ENCODE measurements at places on chromosomes 7 and 10. TPM values are rescaled to one million over a fixed set of nuclear protein-coding genes. Genes with fewer than 3 reads are reported as not detected.

DNA sequence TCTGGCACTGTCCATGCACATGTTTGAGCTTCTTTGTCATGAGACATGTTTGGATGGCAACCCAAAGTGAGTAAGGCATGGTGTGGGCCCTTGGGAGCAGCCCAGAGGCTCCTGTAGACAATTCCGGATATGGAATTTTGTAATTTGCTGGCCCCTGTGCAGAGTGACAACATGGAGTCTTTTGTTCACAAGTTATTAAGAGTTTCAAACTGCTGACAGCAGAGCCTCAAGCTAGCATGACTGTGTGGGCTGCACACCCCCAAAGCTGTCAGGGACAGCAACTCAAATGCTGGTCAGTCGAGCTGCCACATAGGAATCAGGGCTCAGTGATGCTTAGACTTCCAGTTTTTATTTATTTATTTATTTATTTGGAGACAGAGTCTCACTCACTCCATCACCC lies 7.0 kb upstream of the MYL7 start:
- DNase-seq: no peak

DNA sequence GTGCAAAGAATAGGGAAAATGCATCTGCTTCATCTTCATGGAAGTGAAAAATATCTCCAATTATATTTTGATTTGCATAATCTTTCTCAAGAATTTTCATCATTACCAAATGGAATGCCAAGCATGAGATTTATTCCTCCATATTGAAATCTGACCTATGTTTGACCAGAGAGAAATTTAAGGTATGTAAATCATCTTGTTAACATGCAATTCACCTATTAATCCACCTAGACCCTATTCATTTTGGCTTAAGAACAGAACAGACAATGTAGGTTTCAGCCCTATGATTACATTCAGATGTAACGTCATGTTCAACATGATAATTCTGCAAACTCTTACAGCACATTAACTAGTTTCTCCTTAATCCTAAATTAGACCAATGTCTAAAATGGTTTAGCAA lies 30.8 kb upstream of the TMEM140 start:
- no peak for DNase-seq

DNA sequence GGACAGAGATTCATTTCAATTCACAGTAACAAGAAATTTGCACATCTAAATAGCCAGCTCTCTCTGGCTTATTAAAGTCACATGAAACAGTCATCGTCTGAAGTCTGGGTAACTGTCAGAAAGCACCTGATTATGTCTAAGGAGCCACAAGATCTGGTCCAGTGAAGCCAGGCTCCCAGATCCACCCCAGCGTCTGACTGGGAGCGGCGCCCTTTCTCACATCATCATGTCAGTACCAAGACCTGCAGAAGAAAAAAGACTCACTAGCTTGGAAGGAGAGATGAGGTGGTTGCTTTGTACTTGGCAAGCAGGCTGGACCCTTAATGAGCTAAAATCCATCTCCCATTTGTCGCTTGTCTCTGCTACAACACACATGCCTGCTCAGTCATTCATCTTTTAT lies 58.4 kb downstream of the VOPP1 start:
- no peak for DNase-seq

- no peak for DNase-seq
Measured at GRCh38 chr7:411677-412312, 107.9 kb downstream of the PDGFA start.

The CDC14C gene
- not detected for total RNA-seq

The NEUROD6 gene
- total RNA-seq: not detected

DNA sequence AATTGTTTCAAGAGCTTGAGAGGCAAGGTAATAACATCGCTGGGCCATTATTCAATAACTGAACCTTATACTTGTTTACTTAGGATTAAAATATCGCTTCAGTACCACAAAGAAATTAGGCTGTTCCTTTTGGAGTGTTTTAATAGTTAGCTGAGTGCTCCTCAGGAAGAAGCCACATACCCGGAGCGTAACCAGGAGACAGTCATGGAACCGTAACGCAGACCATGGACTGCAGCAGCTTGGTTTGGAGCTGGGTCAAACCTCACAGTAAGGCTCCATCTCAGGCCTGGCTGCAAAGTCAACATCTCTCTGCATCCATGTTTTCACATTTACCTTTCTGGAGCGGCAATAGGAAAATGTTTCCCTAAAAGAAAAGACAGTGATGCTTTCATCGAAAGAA lies 599.0 kb downstream of the TNS3 start:
- DNase-seq: no peak

The C10orf90 gene
- not detected for total RNA-seq

GRCh38 chr7:128876586-128876977 lies 13.9 kb downstream of the ATP6V1F start:
- no peak for DNase-seq

DNA sequence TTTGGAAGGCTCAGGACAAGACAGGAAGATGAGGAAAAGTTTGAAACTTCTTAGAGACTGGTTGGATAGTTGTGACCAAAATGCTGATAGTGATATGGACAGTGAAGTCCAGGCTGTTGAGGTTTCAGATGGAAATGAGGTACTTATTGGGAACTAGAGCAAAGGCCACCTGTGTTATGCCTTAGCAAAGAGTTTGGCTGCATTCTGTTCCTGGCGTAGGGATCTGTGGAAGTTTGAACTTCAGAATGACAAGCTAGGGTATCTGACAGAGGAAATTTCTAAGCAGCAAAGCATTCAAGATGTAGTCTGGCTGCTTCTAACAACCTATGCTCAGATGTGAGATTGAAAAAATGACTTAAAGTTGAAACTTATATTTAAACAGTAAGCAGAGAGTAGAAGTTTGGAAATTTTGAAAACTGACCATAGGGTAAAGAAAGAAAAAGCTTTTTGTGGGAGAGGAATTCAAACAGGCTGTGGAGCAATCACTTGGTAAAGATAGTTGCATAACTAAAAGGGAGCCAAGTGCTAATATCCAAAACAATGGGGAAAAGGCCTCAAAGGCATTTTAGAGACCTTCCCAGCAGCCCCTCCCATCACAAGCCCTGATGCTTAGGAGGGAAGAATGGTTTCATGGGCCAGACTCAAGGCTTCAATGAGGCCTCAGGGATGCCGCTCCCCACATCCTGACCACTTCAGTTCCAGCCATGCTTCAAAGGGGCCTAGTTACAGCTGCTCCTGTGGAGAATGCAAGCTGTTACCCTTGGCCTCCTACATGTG lies 415.1 kb downstream of the INHBA start:
- no peak for DNase-seq

- no peak for DNase-seq
Measured at GRCh38 chr10:128922619-128923196, 544.3 kb upstream of the MGMT start.

The SLC39A12 gene
- total RNA-seq: not detected

GRCh38 chr7:98643236-98643985 lies 26.3 kb downstream of the NPTX2 start:
- DNase-seq: no peak

DNA sequence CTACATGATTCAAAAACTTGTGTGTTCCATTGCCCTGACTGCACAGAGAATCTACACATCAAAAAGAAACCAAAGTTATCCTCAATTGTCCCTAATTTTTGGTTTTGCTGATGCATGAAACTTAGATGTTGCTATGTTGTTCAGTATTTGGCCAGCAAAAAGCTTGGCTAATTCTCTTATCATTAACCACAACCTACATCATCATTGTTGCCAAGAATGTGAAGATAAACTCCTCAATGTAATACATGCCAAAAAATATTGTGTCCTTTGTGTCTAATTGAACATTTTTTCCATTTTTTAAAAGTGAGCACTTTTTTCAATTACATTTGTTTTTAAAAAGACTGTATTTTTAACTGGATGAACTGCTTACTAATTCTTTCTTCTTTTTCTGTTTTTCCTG lies 268.0 kb upstream of the SEMA3D start:
- DNase-seq: no peak

GRCh38 chr10:35735412-35735811 lies 93.3 kb upstream of the FZD8 start:
- no peak for DNase-seq

DNA sequence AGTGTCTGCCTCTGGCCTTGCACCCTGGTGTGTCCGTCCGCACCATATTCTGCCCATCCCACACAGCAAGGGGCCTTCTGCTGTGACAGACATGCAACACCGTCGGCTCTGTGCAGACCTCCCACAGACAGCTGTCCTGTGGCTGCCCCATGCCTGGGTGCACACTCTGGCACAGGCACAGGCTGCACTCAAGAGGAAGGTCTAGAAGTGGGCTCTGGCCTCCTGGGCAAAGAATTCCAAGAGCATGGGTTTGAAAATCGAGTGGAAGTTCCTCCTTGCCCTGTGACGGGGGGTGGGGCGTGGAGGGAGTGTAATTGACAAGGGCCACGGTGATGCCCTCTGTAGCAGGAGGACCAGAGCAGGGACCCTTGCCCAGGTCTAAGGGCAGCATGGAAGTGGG lies 4.3 kb upstream of the LOXL4 start:
- no peak for DNase-seq

- no peak for DNase-seq
Measured at GRCh38 chr7:33807779-33808482, 97.4 kb upstream of the BMPER start.

GRCh38 chr10:129387258-129387525 lies 79.8 kb upstream of the MGMT start:
- DNase-seq: no peak

DNA sequence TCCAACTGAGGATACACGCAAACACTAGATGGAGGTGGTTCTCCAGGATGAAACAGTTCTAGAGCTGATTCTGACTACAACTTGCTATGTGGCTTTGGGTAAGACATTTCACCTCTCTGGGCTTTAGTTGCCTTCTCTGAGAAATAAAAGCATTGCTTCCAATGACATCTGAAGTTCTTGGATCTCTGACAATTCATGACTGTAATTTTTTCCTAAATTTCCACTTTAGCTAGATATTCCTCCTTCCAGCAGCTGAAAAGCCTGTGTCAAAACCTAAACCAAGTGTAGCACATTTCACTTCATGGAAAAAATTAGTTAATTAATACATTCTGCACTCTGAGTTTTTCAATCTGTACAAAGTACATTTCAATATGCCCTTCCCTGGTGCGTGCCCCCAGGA lies 50.0 kb upstream of the ANK3 start:
- DNase-seq: no peak

The OR2A5 gene
- total RNA-seq: not detected

GRCh38 chr7:22332461-22332870 lies 24.5 kb downstream of the RAPGEF5 start:
- DNase-seq: no peak

DNA sequence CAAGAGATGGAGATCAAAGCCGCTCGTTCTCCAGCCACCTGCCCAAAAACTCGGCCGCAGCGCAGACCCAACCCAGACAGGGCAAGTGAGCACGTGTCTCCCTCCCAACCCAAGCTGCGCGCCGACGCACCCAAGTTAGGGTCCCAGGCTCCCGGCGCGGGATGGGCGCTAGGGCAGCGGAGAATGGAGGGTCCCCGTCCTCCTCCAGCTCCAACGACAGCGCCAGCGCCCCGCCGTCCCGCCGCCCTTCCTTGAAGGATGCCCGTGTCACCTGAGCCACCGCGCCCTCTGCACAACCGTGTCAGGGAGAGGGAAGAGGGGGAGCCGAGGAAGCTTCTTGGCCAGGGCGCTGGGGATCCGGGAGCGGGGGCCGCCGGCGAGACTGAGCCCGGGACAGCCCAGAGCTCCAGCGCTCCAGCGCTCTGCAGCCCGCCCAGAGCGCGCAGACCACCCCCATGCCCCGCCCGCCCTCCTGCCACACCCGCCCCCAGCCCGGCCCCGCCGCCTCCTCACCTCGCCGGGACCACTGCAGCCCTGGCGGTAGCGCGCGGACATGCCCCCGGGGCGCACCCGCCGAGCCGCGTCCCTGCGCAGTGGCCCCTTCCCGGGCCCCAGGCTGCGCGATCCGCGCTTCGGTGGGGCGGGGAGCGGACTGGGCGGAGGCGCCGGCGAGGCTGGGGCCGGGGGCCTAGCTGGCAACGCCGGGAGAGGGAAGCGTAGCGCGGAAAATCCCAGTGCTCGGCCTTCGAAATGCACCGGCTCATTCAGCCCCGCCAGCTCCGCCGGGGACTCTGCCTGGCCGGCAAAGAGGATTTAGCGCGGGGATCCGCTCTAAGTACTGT lies at the start of gene SLC16A12:
SLC16A12 (minus strand) TSS at position 424 of the 842 bp plus-strand sequence. CDS start 73,016 bp downstream, outside the sequence.
- DNase-seq: no peak

GRCh38 chr7:67505449-67505848 lies 508.8 kb downstream of the TYW1 start:
- no peak for DNase-seq

DNA sequence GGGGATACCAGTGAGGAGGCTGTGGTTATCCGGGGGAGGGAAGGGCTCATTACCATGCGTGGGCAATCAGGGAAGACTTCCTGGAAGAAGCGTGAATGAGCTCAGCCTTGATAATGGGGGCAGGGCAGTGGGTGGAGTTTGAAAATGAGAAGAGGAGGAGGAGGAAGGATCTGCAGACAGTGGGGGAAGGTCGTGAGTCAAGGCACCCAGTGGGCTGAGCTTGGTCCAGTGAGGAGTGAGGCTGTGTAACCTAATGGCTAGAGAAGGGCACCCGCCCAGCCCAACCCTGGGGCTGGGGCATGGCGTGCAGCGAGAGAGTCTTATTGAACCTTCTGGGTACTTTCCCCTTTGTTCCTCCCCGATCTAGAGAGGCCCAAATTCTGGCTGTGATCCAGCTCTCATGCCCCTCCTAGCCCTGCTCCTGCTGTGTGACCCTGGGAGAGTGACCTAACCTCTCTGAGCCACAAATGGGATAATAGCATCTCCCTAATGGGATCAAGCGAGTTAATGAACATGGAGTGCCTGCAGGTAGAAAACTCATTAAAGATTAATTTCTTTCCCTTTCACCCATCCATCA lies 31.5 kb downstream of the CLIP2 start:
- DNase-seq: no peak

- DNase-seq: no peak
Measured at GRCh38 chr10:48184224-48184623, 90.3 kb downstream of the FRMPD2 start.

GRCh38 chr7:136102881-136103280 lies 125.7 kb upstream of the MTPN start:
- no peak for DNase-seq

GRCh38 chr10:15300697-15301096 lies 70.4 kb downstream of the FAM171A1 start:
- no peak for DNase-seq

GRCh38 chr7:28065308-28065707 lies 115.3 kb downstream of the JAZF1 start:
- DNase-seq: no peak

The HOXA4 gene
- 0.36 TPM for total RNA-seq

The CDH23 gene
- total RNA-seq: 21.4 TPM

The KCNMA1 gene
- total RNA-seq: 0.14 TPM

GRCh38 chr10:16884497-16884896 lies 67.3 kb upstream of the RSU1 start:
- DNase-seq: no peak

DNA sequence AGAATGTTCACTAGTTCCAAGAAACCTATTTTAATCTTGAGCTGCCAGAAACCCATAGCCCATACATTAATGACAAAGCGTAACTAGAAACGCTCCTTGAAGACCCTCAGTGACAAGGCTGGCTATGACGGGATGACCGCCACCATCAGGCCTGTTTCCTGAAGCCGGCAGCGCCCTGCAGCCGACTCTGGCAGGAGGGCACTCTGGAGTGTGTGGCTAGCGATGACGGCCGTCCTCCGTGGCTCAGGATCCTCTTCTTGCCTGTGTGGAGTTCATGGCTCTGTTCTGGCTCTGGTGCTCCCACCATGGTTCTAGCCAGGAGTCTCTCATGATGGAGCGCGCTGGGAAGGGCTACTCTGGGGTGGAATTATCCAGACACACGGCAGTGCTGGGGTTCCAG lies 224.1 kb downstream of the ADARB2 start:
- DNase-seq: no peak
